T follicular helper cell (primary cell): ENCODE measurements at places on chromosomes 1 and 21.

DNA sequence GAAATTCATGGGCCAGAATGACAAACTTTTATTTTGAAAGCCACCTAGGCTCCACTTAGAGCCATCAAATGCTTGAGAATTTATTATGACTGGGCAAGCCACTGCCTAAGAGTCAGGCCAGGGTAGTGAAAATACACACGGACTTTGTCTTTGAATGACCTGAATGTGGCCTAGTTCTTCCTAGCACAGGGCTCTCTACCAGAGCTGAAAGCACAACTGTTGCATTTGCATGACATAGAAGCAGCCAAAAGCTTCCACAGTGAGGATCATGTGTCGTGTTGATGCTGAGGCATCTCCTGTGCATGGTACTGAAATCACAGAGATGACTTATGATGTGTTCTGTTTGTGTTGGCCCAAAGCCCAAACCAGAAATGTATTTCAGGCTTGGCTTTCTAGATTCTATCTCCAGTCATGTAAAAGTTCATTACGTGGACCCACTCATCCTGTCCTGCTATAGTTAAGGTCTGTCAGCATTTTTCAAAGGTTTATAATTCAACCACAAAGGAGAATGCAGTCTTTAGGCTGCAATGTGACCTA, 164.0 kb upstream of the UBE2U start:
- no peak for DNase-seq

DNA sequence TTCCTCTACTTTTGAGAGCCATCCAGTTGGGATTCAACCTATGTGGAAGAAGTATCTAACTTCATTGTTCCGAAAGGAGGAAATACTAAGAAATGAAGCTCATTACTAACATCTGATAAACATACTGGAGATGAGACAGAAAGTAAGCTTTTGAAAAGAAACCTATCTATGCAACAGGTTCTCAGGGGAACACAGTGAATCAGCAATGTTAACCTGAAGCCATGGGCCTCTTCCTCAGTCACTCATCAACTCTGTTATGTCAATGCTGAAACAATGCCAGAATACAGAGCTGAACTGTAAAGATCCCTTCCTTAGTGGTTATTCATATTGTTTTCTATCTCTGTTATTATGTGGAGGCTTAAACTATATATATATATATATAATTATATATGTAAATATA, 55.5 kb upstream of the ESRRG start:
- DNase-seq, result no peak

DNA sequence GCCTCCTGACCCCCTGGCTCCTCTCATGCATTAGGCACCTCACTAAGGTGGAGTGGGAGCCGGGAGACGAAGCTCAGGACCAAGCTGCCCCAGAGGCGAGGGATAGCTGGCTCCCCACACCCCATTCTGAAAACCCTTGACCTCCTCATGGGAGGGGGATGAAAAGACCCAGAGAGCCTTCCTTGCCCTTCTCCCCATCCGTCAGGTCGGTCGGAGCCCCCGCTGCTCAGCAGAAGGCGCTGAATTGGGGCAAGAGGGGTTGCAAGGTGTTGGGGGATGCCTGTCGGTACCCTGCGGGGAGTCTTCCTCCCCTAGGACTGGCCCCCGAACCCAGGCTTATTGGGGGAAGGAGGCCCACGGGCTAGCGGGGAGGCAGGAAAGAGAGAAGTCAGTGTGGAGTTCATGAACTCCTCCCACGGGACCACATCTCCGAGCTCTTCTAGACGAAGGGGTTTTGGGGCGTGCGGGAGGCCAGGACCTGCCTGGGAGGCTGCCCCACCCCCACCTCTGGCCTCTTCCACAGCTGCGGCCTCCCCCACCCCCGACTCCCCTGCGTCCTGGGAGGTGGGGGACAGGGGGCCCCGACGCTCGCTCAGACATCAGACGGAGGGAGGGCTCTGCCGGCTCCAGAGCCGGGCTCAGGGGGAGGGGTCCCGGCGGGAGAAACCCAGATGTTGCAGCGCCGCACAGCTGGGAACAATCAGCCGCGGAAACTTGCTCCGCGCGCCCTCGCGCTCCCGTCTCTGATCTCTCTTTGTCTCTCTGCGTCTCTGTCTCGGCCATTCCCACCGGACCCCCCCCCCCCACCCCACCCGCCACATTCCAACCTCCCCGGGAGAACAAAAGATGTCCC, 719 bp downstream of the MFAP2 start:
- DNase-seq, result no peak

- no peak for DNase-seq
Measured at GRCh38 chr1:185334182-185334581, 17.1 kb upstream of the IVNS1ABP start.

- DNase-seq, result no peak
Measured at GRCh38 chr1:246107516-246108277, 399.4 kb downstream of the SMYD3 start.

GRCh38 chr1:11539850-11540772, 61.2 kb downstream of the DISP3 start:
- DNase-seq, result no peak

- no peak for DNase-seq
Measured at GRCh38 chr1:89525169-89525855, 683 bp downstream of the LRRC8B start.

DNA sequence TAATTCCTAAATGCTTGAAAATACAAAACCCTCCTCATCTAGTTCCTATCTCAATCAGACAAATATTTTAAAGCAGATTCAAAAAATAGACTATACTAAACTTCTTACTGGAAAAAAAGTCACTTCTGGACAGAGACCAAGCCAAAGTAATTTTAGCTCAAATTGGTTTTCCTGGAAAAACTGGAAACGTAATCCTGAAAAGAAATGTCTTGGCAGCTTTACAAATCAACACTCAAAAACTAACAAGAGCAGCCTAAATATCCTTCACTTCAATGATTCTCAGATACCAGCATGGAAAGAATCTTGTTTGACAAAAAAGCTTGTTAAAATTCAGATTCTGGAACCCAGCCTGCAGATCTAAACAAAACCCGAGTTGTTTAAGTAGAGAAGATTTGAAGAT, 9.1 kb upstream of the GPR88 start:
- no peak for DNase-seq

DNA sequence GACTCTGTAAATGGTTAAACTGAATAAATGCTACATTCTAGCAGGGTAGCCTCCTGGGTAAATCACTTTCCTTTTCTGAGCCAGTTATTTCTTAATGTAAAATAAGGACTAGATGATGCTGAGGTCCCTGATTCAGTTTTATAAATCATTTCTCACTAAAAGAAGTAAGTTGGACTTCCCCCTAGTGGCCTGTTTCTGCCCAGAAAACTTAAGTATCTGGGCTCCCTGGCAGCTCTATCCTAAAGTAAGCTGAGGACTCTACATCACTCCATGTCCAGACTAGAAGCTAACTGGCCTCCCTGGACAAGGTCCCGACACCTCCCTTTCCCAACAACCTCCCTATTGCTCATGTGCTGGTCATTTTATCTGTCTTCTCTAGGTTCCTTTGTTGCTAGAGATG, 3.0 kb downstream of the GPN2 start:
- DNase-seq, result no peak

DNA sequence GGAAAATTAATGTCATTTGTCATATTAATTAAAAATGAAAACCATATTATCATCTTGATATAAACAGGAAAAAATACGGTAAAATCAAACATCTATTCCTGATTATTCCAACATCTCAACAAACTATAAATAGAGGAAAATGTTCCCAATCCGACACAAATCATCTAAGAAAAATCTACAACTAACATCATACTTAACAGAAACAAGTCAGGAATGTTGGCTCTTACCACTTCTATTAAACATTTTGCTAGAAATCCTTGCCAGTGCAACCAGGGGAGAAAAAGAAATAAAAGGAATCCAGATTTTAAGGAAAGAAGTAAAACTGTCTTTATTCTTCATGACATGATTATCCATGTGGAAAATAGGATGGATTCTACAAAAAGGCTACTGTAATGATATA, 77.0 kb upstream of the IRF2BP2 start:
- DNase-seq, result no peak
